Neural progenitor cell (in vitro differentiated cells): ENCODE measurements at places on chromosomes 16 and 17. TPM values are rescaled to one million over a fixed set of nuclear protein-coding genes. Genes with fewer than 3 reads are reported as not detected.

DNA sequence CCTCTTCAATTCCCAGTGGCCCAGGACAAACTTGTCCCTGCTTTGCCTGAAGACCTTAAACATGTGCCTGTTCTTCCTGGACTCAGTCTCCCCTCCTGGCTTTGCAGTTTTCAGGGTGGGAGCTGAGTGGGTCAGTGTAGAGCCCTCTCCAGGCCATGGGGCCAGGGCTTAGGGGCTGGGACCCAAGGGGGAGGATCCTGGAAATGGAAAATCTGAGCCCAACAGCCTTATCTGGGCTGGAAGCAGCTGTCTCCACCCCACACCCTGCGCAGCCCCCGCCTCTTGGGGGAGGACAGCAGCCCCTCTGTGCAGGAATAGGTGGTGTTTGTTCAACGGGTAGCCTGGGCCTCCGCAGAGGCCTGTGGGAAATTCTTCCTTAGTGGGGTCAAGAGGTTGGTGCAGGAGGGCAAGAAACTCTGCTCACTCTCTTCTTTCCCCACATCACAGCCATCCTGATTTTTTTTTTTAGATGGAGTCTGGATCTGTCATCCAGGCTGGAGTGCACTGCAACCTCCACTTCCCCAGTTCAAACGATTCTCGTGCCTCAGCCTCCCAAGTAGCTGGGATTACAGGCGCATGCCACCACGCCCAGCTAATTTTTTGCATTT is 6.8 kb upstream of the SMTNL2 start:
- peak overlapping the region; percentile 24 for H3K27ac ChIP-seq
- H3K4me1 ChIP-seq, result peaks cover 30% of the 10 kb centered on the region
- peaks cover 2% of the 10 kb centered on the region for H3K27me3 ChIP-seq
- no peak overlapping the region for H3K4me3 ChIP-seq
- no peaks in the 10 kb centered on the region for H3K36me3 ChIP-seq

Gene KREMEN2
- total RNA-seq, result 0.51 and 5.6 TPM in 2 replicates

Gene TRPV3
- 1.5 and 1.9 TPM in 2 replicates for total RNA-seq

GRCh38 chr16:67257486-67258160 is 8.8 kb downstream of the SLC9A5 start:
- no peaks in the 10 kb centered on the region for H3K4me1 ChIP-seq
- no peak overlapping the region for H3K27ac ChIP-seq
- DNase-seq, result no peak
- H3K4me3 ChIP-seq, result no peak overlapping the region

DNA sequence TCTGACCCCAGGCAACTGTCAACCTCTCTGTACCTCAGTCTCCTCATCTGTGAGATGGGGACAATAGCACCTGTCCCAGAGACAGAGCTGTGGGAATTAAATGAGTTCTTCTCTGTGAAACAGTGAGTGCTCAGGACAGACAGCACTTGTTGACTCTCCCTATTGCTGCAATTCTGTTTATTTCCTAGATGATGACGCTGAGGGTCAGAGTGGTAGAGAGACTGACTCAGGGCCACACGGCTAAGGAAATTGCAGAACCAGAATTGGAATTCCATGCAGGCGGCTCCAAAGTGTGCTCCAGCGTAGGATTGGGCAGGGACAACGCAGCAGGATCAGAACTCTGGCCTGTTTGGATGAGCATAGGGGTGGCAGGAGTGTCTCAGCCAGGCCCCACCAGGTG is 302.2 kb downstream of the C16orf95 start:
- peaks cover 4% of the 10 kb centered on the region for H3K4me1 ChIP-seq
- H3K27ac ChIP-seq, result no peak overlapping the region
- H3K4me3 ChIP-seq, result no peak overlapping the region
- H3K27me3 ChIP-seq, result no peaks in the 10 kb centered on the region

Gene ZG16
- not detected in 2 replicates for total RNA-seq

GRCh38 chr17:32875923-32876416 is 954 bp downstream of the MYO1D start:
- peak overlapping the region; percentile 78 for H3K4me3 ChIP-seq
- no peaks in the 10 kb centered on the region for H3K36me3 ChIP-seq
- H3K4me1 ChIP-seq, result peaks cover 4% of the 10 kb centered on the region
- H3K27me3 ChIP-seq, result peaks cover 35% of the 10 kb centered on the region

DNA sequence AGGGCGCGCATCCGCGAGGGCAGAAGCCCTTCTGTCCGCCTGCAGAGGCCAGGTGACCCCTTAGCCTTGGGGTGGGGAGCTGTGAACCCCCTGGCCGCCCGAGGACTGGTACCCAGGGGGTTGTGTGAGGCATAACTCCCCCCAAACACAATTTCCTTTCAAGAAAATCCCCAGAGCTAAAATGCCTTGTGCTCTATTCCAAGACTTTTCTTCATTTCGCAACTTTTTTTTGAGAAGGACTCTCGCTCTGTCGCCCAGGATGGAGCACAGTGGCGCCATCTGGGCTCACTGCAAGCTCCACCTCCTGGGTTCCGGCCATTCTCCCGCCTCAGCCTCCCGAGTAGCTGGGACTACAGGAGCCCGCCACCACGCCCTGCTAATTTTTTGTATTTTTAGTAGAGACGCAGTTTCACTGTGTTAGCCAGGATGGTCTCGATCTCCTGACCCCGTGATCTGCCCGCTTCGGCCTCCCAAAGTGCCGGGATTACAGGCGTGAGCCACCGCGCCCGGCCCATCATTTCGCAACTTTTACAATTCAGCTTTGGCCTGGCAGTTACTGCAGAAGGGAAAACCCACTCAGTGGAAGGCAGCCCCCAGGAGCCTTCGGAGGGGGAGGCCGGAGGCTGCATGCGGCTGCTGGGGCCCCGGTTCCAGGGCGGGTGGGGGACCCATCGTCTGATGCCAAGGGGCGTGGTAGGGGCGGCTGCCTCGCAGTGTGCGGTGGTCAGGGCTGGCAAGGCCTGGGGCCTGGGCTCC is 963 bp upstream of the APRT start:
- no peaks in the 10 kb centered on the region for H3K36me3 ChIP-seq
- H3K27ac ChIP-seq, result peak overlapping the region; percentile 68
- H3K4me3 ChIP-seq, result peak overlapping the region; percentile 70

Gene FBXW10
- 0.15 and 0.24 TPM in 2 replicates for total RNA-seq

GRCh38 chr16:13307255-13307654 is 405.9 kb downstream of the SHISA9 start:
- H3K36me3 ChIP-seq, result no peaks in the 10 kb centered on the region
- DNase-seq, result no peak
- no peak overlapping the region for H3K27ac ChIP-seq
- H3K27me3 ChIP-seq, result no peaks in the 10 kb centered on the region
- no peak overlapping the region for H3K4me3 ChIP-seq

DNA sequence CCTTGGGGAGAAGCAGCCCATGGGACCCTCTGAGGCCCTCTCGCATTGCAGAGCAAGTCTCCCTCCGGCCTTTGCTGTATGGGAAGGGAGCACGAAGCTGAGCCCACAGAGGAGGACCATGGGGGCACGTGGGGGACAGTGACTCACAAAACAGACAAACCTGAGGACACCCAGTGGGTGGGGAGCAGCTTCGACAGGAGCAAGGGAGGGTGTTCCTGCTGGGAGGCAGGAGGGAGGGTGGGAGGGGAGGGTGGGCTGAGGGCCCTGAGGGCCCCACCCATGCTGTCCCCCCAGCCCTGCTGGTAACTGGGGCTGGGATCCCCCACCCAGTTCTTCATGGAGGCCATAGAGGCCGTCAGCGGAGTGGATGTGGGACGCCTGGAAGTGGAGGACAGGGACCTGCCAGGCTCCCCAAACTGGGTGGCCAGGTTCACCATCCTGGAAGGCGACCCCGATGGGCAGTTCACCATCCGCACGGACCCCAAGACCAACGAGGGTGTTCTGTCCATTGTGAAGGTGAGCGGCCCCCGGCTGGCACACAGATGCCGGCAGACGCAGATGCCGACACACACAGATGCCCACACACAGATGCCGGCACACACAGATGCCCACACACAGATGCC is 12.5 kb downstream of the SLC22A31 start:
- H3K4me1 ChIP-seq, result no peaks in the 10 kb centered on the region
- H3K4me3 ChIP-seq, result no peak overlapping the region
- peaks cover 41% of the 10 kb centered on the region for H3K27me3 ChIP-seq
- H3K27ac ChIP-seq, result no peak overlapping the region
- peak; percentile 2 for DNase-seq

- no peak for DNase-seq
- no peaks in the 10 kb centered on the region for H3K4me1 ChIP-seq
- no peak overlapping the region for H3K27ac ChIP-seq
- no peak overlapping the region for H3K4me3 ChIP-seq
- H3K27me3 ChIP-seq, result no peaks in the 10 kb centered on the region
These were observed 18.3 kb upstream of the TOM1L1 start for GRCh38 chr17:54882371-54882770.

Gene HNF1B
- 0.15 TPM in 1 of 2 replicates, not detected in the other for total RNA-seq

- H3K36me3 ChIP-seq, result no peaks in the 10 kb centered on the region
- H3K4me3 ChIP-seq, result peak overlapping the region; percentile 62
- peaks cover 40% of the 10 kb centered on the region for H3K27me3 ChIP-seq
- no peak overlapping the region for H3K27ac ChIP-seq
- DNase-seq, result peak; percentile 34
These were observed 1.0 kb upstream of the TTYH2 start for GRCh38 chr17:74212209-74212912.

Gene MT1A
- total RNA-seq, result not detected in 2 replicates

- no peaks in the 10 kb centered on the region for H3K4me1 ChIP-seq
- no peaks in the 10 kb centered on the region for H3K27me3 ChIP-seq
- H3K36me3 ChIP-seq, result no peaks in the 10 kb centered on the region
- H3K27ac ChIP-seq, result no peak overlapping the region
- H3K4me3 ChIP-seq, result no peak overlapping the region
These were observed 328.0 kb upstream of the XYLT1 start for GRCh38 chr16:17798716-17799115.

Gene KCNH4
- not detected in 2 replicates for total RNA-seq

DNA sequence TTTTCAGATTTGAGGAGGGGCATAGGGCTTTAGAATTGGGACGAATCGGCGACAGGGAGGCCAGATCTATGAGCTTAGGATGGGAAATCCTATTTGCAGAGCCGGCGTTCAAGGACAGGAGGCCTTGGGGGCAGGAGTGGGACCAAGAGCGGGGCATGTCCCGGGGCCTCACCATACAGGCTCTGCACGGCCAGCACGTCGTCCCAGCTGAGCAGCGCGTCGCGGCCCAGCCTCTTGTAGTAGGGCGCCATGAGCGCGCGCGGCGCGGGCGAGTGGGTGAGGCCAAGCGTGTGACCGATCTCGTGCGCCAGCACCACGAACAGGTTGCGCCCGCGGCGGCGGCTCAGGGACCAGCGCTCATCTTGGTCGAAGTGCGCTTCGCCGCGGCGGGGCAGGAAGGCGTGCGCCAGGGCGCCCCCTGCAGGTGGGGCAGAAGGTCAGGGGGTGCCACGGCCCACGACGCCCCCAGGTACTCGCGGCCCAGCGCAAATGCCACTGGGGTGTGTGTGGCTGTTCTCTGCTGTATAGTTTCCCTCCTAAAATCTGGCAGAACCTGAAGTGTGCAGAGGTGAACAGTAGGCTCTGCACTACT is 9.3 kb downstream of the C17orf50 start:
- no peaks in the 10 kb centered on the region for H3K36me3 ChIP-seq
- H3K4me1 ChIP-seq, result peaks cover 41% of the 10 kb centered on the region
- no peak overlapping the region for H3K27ac ChIP-seq
- no peak overlapping the region for H3K4me3 ChIP-seq
- no peaks in the 10 kb centered on the region for H3K27me3 ChIP-seq

DNA sequence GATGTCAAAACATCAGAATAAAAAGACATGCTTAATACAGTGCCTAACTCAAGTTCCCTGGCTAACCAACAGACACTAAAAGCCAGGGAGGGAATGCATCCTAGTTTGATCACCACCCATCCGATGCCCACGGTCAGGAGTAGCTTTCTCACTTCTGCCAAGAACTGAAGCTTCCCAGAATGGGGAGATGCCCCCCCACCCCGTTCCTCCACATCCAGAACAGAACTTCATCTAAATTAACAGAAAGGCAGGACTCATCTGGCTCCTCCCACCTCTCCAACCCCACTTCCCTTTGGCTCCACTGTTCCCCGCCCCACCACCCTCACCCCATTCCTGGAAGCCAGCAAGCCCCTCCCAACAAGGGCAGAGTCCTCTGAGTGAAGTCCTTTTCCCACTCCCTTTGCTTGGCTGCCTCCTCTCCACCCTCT is 33.7 kb downstream of the GDE1 start:
- H3K4me3 ChIP-seq, result no peak overlapping the region
- no peaks in the 10 kb centered on the region for H3K27me3 ChIP-seq
- peaks cover 14% of the 10 kb centered on the region for H3K4me1 ChIP-seq
- no peak for DNase-seq
- no peaks in the 10 kb centered on the region for H3K36me3 ChIP-seq

Gene APPBP2
- total RNA-seq, result 31.3 and 48.0 TPM in 2 replicates

Gene DNAI2
- total RNA-seq, result not detected in 2 replicates

DNA sequence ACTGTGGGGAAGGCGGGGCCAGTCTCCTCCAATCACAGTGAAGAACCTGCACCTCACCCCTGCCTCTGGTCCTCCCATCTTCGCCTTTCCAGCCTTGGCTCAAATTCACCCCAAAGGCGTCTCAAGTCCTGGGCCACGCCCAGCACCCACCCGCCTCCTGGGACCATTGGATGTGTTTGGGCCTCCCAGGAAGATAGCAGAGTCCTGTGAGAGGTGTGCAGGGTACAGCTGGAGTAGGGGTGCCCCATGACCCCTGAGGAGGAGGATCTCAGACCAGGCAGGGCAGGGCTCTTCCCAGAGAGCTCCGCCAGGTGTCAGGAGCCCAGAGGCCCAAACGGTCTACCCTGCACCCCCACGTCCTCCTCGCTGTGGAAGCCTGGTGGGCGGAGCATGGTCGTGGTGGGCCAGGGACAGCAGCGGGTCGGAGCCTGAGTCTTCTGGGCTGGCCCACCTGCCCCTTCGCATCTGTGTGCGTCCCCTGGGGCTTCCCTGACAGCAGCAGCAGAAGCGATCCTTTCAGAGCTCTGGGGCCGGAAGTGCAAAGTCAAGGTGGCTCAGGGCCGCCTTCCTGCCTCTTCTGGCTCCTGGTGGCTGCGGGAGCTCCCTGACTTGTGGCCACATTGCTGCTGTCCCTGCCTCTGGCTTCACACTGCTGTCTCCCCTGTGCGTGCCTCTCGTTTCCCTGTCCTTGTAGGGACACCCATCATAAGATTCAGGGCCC is 34.9 kb upstream of the ZNF469 start:
- no peak for DNase-seq
- no peaks in the 10 kb centered on the region for H3K27me3 ChIP-seq
- H3K36me3 ChIP-seq, result no peaks in the 10 kb centered on the region
- H3K4me3 ChIP-seq, result no peak overlapping the region

GRCh38 chr16:5639531-5639930 is 541.9 kb upstream of the EEF2KMT start:
- H3K4me3 ChIP-seq, result no peak overlapping the region
- no peak overlapping the region for H3K27ac ChIP-seq
- H3K36me3 ChIP-seq, result no peaks in the 10 kb centered on the region
- peaks cover 19% of the 10 kb centered on the region for H3K4me1 ChIP-seq

DNA sequence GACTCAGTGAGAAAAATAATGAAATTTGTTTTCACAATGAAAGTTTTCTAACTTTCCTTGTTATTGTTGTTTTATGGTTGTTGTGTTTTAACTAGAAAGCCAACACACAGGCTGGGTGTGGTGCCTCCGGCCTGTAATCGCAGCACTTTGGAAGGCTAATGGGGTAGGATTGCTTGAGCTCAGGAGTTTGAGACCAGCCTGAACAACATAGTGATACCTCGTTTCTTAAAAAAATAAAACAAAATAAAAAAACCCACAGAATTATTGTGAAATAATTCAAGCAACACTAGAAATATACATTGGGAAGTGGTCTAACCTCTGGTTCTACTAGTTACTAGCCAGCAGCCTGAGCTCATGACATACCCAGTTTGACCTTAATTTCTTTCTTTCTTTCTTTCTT is 630 bp downstream of the MILR1 start:
- no peak overlapping the region for H3K27ac ChIP-seq
- H3K4me1 ChIP-seq, result no peaks in the 10 kb centered on the region

- no peak for DNase-seq
- H3K27ac ChIP-seq, result no peak overlapping the region
- H3K36me3 ChIP-seq, result no peaks in the 10 kb centered on the region
- no peaks in the 10 kb centered on the region for H3K27me3 ChIP-seq
These were observed 4.1 kb downstream of the NEURL4 start for GRCh38 chr17:7325031-7325528.
